ENCODE measurements at places on chromosomes 6 and 20.

DNA sequence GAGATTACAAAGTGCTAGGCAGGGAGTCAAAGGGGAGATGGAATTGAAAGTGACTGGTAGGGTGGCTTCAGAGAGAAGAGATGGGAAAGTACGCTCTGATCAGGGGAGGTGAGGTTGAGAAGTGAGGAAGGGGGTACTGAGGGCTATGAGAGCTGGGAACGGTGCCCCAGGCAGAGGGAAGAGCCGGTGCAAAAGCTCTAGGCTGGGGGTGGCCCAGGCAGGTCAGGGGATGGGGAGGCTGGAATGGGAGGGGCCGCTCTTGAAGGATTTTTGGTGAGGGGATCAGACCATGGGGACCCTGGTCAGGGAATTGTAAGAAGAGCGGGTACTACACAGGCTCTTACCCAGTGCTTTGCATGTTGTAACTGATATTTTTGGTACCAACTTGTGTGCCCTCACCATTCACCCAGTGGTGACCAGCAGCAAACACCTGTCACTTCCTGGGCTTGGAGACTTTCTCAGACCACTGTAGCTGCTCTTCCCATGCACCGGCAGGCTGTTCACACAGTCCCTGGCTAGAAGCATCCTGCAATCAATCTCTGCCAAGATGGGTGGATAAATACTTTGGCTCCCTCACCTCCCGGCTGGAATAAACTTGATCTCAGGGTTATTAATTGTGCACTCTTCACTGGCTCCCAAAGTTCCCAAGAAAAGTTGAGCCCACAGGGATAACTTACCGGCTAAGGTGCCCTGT lies 24.0 kb downstream of the PCK1 start:
- DNase-seq, result no peak

DNA sequence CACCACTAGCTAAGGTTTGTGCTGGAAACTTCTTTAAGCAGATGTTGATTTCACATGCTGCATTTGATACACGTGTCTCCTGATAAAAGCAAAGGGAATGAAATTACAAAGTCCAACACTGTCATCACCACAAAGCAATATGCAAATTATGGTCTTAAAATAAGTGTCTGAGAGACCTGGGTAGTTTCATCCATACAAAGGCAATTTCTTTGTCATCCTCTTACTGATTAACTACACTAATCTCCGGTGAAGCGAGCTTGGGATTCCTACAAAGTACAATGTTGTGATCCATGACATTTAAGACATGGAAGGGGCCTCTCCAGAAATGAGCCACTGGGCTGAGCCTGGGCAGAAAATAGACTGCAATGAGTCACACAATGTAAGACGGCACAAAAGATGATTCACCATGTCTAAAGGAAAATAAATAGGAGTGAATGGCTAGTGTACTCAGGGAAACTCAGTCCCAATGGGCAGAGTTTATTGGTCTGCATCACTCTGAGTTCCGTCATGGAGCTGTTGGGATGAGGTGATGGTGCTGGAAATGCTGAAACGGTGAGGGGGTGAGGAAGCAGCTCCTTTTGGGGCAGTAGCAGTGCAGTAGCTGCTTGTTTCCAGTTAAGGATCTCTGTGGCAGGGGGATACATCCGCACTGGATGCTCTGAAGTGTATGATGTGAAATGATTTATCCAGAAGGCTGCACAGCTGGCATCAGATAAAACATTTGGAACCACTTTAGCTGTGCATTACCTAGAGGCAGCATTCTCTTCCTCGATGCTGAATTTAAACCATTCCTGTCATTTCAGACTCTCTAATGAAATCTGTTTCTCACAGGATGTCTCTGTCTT lies 103.3 kb downstream of the IBTK start:
- no peak for DNase-seq

DNA sequence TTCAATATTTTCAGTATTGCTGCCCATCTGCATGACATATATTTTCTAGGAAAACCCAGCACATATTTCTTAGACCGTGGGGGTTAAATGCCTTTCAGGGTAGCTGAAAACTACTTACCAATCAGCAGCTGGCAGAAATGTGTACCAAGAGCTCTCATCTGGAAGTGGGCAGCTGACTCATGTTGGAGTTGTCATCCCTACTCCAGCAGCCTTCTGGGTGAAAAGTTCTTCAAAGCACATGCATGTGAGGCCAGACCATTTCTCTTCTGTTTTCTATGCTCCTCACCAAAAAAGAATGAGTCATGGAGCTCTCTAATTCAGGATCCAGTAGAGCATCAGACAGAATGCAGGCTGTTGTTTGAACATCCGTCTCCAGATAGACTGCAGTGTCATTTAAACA lies 135.5 kb downstream of the PAX1 start:
- no peak for DNase-seq

GRCh38 chr6:25649611-25650010 lies 2.4 kb upstream of the SCGN start:
- no peak for DNase-seq

DNA sequence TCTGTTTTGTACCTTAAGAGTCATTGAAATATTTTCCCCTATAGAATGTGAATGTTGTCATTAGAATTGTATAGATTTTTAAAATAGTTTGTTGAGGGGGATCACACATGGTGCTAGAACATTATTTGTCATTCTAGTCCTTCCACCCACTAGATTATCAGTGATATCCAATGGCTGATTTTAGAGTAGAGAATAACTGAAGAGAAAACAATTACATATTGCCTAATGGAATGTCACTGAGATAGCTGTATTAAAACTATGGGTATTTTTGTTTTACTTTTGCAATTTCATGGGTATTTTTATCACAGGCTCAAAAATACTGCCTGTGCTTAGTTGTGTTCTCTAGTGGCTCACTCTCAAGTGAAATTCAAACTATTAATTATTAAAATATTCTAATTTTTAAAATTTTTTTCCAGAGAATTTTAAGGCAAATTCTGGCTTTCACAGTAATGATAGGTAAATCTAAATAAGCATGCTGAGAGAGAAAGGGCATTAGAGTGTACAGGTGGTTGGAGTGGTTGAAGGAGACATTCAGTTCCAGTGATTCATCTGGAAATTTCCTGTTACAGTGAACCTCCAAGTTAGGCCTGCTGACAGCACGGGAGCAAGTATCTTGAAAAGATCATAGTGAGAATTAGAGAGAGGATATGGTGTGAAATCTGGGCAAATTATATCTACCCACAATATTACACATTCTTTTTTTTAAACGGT lies 399.6 kb downstream of the NKAIN2 start:
- no peak for DNase-seq

- DNase-seq, result peak; percentile 4
Measured at GRCh38 chr6:29793036-29793356, 34.6 kb upstream of the HLA-G start.

DNA sequence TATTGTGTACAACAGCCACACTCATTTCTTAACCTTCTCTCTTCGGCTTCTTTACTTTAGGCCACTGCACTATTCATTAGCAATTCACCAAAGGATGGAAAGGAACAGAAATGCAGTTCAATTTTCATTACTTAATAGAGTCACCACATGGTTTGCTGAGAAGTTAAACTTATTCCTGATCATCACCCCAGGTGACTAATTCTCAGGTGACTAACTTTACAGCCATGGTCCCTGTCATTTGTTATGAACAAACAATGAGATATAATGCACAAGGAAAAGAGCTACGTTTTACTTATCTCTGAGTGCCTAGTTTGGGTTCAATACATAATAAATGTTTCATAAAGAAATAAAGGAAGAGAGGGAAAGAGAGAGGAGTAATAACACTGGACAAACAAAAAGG lies 45.8 kb upstream of the DST start:
- DNase-seq, result no peak

- DNase-seq, result peak; percentile 73
Measured at GRCh38 chr6:131950767-131951575, at the start of gene CCN2. TSS of gene CCN2 (minus strand) at chr6:131951372. CDS start at chr6:131951172, 200 bp downstream.

DNA sequence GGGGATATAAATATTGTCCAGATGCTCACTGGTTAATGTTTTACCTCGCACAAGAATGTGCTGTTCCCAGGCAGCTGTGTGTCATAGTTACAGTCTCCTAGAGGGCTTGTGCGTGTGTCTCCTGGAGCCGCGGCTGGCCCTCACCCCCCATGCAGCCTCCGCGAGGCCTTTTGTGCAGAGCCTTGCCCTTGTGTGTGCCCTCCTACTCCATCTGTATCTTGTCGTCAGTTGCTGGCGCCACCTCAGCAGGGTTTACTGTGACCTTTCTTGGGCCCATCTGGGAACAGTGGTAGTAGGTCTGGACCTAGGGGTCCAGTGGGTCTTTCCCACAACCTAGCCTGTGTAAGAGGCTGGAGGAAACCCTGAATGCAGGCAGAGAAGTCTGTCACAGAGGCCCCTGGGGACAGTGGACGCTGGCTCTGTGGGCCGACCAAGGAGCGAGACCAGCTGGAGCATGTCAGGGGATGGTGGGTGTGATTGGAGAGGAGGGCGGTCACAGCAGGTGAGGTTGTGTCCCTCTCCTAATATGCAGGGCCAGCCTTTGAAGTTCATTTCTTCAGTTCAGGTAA lies 35.2 kb downstream of the PPP1R14C start:
- DNase-seq, result peak; percentile 19

GRCh38 chr6:168179133-168179532 lies 100.1 kb upstream of the FRMD1 start:
- no peak for DNase-seq

DNA sequence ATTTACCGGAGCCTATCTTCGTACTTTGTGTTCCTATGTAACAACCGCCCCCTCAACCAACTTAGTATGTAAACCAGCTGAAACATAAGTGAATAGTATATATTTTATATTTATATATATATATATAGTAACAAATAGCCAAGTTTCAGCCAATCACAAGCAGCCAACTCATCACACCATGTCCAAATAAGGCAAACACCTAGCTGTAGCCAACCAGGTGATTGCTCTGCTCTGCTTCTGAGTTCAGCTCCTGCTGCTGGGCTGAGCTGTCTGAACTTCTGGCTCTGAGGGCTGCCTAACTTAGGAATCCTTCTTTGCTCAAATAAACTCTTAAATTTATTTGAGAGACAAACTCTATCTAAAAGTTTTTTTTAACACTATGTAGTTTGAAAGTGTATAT lies 101.6 kb upstream of the SOX4 start:
- DNase-seq, result no peak

GRCh38 chr6:39111280-39111679 lies 3.7 kb downstream of the SAYSD1 start:
- DNase-seq, result no peak

DNA sequence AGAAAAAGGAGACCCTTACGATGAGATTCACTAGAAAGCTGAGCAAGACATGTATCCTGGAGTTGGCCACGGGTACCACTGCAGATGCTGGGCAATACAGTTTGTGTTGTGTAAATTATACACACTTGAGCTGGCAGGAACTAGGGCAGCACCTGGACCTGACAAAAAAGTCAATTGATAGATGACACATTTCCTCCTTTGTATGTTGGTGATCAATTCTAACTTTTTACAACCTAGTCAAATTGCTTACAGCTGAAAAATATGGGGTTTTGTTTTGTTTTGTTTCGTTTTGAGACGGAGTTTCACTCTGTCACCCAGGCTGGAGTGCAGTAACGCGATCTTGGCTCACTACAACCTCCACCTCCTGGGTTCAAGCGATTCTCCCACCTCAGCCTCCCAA lies 108.9 kb downstream of the UST start:
- no peak for DNase-seq

GRCh38 chr6:136317971-136318370 lies 28.3 kb upstream of the BCLAF1 start:
- no peak for DNase-seq

DNA sequence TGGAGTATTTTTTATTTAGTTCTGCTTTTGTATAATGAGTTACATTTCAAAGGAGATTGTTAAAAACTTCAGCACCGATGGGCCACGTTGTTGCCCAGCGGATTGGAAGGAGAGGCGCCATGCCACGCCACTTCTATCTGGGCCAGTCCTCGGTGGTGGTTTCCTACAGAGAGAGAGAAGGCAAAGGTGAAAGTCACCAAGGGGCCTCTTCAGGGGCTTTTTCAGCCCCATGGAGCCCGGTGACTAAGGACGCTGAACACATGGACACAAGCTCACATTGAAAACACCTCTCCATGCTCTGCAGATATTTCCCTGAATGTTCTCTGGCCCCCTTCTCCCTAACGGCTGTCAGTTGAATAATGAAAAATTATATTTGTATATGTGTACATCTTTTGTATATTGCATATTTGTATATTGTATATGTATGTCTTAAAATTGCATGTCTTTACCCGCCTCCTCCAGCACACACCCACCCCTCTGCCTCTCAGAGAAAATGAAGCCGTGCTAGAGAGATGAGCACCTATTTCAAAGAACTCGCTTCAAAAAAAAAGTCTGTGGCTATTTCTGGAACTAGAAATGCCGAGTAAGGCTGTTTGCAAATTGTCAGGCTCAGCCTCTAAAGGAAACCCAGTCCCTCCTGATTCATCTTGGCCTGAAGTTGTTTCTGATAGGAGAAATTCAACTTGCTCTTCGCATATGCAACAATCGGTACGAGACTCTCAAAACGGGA lies 91.9 kb upstream of the CDH4 start:
- no peak for DNase-seq

GRCh38 chr6:71531006-71531405 lies 242.4 kb downstream of the OGFRL1 start:
- DNase-seq, result no peak

GRCh38 chr6:122792766-122793165 lies 3.7 kb downstream of the SMPDL3A start:
- no peak for DNase-seq

DNA sequence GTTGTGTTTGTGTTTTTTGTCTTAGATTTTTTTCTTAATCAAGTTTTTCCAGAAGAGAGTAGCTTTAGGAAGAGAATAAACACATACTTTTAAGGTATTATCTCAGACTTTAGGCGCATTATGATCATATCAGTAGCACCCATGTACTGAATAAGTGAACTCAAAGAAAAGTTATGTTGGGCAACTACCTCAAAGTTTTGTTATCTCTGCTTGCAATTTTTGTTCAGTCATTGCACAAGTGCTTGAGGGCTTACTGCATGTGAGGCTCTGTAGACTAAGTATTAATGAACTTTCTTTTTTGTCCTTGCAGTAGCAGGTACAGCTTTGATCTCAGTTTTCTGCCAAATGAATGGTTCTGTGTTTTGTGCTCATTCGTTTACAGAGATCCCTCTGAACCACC lies 189.0 kb downstream of the SLC16A10 start:
- DNase-seq, result no peak

DNA sequence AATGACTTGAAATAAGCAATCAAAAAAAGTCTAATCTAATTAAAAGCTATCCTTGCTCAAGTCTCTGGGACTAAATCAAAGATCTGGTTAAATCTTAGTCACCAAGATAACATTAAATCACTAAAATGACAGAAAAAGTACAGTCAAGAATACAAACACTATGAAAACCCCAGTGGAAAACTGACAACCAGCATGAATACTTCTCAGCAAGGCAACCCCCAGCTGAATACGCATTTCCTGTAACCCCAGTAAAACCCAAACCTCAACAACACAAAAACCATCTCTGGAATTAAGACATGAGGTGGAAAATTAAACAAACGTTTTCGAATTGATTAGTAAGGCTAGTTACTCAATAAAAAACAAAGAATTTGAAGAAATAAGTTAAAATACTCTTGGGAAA lies 23.7 kb upstream of the ZC3H12D start:
- no peak for DNase-seq

- peak; percentile 22 for DNase-seq
Measured at GRCh38 chr6:141077355-141078333, 1055.1 kb upstream of the GJE1 start.

Data from NCI-H1417 (cell line).